ENCODE measurements at places on chromosomes 4 and X.
A peak's percentile ranks its signal among the peaks of the same experiment; 100 is the strongest.

DNA sequence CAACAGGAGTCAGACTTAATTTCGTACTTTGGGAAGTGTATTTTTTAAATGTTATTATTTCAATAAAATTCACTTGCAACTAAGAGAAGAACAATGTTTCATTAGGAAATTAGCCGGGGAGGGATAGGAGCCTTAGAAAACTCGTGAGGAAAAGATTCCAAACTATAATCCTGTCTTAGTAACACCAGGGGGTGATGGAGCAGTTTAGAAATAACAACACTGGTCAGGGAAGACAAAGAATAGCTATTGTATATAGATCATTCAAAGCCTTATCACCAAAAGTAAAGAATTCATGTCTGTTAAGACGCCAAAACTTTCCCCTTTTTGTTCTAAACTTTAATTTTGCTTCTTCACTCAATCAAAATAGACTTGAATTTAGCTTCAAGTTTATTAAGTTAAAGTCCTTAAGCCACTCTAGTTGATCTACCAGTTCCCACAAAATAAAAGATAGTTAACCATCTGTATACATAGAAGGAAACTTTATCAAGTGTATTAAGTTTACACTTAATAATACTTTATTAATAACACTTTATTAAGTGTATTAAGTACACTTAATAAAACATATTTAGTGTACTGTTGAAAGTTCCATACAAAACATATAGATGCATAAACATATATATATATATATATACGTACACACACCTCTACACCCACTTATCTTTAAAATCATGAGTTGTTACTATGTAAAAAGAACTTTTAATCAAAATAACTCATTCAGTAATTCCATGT, 60.5 kb downstream of the ARAP2 start:
- no peak for DNase-seq

DNA sequence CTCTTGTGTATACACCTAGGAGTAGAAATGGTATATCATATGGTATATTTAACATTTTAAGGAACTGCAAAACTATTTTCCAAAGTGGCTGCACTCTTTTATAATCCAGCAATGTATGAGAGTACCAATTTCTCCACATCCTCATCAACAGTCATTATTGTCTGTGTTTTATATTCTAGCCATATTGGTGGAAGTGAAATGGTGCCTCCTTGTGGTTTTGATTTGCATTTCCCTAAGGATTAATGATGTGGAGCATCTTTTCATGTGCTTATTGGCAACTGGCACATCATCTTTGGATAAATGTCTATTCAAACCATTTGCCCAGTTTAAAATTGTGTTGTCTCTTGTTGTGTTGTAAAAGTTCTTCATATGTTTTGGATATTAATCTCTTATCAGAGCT, 9.6 kb downstream of the BMP15 start:
- DNase-seq, result no peak

- no peak for DNase-seq
Observed at GRCh38 chr4:125551967-125552366, 237.2 kb downstream of the FAT4 start.

DNA sequence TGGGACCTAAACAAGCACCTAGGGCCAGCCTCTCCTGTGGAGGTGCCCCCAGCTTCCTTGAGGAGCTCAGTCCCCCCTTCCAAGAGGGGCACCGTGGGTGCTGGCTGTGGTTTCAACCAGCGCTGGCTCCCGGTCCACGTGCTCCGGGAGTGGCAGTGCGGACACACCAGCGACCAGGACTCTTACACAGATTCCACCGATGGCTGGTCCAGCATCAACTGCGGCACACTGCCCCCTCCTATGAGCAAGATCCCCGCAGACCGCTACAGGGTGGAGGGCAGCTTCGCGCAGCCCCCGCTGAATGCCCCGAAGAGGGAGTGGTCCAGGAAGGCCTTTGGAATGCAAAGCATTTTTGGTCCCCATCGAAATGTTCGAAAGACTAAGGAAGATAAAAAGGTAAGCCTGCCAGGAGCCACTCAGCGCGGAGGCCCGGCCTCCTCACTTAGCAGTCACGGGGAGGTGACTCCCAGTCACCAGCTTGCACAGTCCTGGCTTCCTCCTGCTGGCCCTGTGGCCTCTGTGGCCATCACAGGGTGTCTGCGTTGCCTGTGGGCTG, 24.9 kb downstream of the RGS12 start:
- no peak for DNase-seq

DNA sequence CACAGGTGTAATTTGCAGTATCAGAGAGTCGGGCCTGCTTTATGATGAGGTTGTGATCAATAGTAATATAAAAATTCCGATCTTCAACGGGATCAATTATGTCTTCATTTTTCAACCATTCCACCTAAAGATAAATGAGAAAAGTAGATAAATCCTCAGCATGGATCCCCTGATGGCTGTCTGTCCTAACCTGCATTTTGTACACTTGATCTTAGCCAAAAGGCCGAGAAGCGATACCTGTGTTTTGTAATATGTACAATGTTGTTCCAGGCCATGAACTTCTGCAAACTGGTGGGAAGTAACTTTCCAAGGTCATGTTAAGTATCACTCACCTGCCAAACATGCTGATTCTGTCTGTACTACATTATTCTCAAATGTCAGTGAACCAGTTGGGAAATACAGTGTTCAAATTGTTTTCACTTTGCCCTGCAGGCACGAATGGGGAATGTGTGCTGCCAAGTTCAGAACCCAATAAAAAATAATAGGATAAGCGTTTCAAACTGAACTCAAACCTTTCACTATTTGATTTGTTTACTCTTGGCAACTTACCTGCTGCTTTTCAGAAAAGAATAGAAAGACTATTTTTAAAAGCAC, 298.1 kb downstream of the UNC5C start:
- no peak for DNase-seq

GRCh38 chrX:77953708-77954107, 15.7 kb downstream of the PGAM4 start:
- no peak for DNase-seq

DNA sequence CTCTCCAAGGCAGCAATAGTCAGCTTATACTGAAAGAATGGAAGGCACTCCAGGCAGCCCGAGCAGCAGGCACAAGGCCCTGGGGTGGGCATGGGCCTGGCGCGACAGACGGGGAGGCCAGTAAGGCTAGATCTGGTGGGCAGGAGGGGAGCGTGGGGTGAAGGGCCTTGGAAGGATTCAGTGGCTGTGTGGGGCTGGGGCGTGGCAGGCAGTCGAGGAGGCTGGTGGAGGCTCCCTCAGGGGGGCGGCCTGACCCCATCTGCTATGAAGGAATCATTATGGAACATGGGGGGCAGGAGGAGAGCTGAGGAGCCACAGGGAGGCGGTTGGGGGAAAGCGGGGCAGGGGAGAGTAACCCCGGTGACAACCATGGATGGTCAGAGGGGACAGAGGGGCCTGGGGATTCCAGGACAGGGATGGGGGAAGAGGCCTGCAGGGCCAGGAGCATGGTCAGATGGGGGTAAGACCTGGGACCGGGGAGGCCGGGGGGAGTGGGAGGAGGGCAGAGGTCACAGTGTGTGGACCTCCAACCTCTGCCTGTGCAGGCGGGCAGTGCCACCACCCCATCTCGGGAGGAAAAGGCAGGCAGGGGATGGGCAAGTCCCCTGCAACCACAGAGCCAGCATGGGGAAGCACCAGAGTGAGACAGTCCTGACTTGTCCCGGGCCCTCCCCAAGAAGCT, 70.3 kb downstream of the ACOX3 start:
- no peak for DNase-seq

DNA sequence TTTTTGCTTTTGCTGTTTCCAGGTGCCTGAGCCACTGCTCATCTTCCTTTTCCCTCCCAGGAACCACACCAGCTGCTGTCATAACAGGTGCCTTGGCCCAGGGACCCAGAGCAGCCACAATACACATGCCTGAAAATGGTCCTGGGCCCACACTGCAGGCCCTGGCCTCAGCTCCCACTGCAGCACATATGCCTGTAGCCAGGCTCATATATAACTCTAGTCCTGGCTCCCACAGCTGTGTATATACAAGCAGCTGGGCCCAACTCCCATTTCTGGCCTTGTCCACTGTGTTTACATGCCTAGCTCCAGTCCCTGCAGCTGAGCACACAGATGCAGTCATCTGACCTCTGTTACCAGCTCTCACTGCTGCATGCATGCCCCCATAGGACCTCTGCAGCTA, 930.5 kb downstream of the ADGRL3 start:
- DNase-seq, result no peak

DNA sequence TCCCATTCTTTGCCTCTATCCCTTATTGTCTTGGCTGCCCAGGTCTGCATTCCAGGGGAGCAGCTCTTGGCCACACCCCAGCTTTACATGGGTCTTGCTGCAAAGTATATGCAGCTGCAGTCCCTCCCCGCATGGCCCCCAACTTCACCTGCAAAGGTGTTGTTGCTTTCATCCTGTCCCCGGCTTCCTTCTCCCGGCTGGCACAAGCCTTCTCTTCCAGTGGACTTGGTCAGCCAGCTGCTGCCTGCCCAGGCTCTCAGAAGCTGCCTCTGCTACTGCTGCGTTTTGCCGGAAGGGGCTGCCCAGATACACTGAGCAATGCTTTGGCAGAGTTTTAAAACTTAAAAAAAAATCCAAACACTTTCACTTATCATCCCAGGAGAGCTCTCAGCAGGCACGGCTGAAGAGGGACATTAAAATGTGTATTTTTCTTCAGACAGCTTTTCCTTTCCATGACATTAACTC, 121.2 kb upstream of the PDLIM3 start:
- DNase-seq, result no peak

DNA sequence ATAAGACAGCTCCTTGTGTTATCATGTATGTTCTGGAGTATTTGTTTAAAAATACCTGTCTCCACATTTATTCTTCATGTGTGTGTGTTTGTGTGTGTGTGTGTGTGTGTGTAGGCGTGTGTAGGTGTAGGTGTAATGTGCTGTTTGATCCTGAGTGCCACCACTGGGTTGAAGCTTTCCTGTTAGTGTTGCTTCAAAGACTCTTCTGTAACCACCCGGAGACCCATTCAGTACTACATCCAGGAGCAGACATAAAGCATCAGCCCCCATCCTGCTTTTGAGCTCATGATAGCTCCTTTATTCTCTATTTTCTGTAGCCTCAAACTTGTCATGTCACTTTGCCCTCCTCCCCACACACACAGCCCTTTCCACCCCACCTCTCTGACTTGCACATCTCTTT, 3.0 kb upstream of the ZDHHC9 start:
- no peak for DNase-seq

GRCh38 chr4:31674313-31674947, 954.3 kb downstream of the PCDH7 start:
- no peak for DNase-seq

GRCh38 chrX:133610056-133610455, 194.8 kb upstream of the GPC4 start:
- no peak for DNase-seq

GRCh38 chr4:24559889-24560288, 24.5 kb downstream of the DHX15 start:
- no peak for DNase-seq

- DNase-seq, result no peak
Observed at GRCh38 chr4:53830511-53830910, 233.9 kb downstream of the CHIC2 start.

GRCh38 chrX:31522760-31523159, 450.9 kb upstream of the FTHL17 start:
- no peak for DNase-seq

DNA sequence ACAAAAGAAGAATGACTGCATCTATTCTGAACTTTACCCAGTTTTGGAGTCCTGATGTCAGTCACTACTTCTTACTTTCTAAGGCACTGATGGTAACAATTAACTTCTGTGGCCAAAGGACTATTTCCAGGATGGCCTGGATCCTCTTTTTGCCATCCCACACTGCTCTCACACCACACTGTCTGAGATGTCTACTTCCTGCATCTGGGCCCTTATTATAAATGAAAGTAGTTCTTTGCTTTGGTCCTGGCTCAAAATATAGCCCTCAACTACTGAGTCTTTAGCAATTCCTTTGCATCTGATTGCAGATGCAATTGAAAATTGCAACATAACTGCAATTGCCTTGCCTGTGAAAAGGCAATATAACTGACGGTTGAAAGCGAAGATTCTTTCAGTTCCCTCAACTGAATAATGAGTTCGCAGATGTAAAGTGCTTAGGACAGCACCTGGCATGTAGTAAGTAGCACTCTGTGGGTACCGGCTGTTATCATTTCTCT, 44.2 kb downstream of the COQ2 start:
- no peak for DNase-seq

DNA sequence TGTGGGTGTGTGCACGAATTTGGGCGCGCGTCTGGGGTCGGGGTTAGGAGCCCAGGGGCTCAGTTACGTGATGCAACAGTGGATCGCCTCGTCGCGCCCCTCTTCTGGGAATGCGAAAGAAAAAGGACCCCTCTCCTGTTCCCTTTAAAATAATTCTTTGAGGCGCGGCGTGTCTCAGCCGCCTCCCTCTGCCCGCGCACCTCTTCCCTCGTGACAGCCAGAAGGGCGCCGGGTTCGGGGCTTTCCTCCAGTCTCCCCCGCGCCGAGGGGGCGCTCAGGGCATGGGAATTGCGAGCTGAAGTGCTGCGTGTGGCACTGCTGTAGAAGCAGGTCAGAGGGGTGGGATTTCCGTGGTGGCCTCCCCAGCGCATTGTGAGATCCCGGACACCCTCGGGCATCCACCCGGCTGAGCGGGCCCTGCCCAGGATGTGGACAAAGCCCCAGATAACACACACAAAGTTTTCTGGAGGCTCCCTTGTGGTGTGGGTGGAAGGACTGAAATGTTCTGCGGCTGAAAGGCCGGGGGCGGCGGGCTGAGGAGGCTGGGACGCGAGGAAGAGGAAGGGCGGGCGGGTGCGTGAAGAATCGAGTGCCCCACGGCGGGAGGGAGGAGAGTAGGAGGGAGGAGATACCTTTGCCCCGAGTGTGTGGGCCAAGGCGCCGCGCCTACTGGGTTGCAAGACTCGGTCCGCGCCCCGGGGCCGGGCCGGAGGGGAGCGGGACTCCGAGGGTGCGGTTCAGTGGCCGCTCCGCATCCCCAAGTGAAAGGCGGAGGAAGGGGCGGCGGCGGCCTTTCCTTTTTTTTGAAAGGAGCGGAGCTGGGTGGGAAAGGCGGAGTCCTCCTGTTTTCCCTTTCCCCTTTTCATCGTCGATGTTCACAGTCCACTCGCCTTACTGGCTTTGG, 752 bp downstream of the SEPTIN11 start:
- DNase-seq, result peak; percentile 72

- DNase-seq, result no peak
Observed at GRCh38 chrX:16750136-16750535, 30.7 kb downstream of the SYAP1 start.

DNA sequence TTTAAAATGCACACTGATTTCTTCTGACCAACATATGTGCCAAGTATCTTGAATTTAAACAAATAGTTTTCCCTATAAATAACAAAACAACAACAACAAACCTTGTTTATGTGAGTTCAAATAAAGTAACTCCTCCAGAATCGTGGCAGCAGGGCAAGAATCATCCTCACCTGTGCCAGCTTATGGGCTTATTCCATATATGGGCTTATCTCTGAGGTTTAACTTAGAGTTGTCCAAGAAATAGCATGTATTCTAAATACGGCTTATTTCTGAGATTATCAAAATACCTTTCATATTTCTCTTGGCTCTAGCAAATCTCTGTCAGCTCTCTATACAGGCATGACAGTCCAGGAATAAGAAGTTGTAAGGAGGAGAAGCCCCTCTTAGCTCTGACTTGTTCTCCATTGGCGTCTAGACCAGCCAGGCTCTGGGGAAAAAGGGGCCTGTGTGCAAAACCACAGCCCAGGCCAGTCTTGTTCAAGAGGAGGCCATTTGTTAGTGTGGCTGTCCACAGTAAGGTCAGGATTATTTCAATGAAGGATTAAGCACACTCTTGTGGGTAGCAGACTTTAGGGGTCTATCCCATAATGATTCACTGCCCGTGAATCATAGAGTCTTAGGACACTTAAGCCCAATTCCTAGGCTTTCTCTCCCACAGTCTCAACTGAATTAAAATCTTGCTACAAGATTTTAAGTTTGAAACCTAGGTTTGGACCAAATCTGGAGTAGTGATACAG, 63.2 kb downstream of the FRAS1 start:
- DNase-seq, result no peak

- DNase-seq, result no peak
Observed at GRCh38 chrX:120749141-120749846, 119.4 kb upstream of the C1GALT1C1 start.

All from nucleus accumbens (tissue), 56 donors.